ENCODE measurements at places on chromosomes 12 and 14.
A peak's percentile ranks its signal among the peaks of the same experiment; 100 is the strongest.

- no peak for DNase-seq
Observed at GRCh38 chr12:72075401-72075800, 136.8 kb downstream of the TPH2 start.

GRCh38 chr12:26721800-26722199 lies 111.2 kb downstream of the ITPR2 start:
- DNase-seq = peak; percentile 29

GRCh38 chr12:30719060-30719459 lies 23.4 kb upstream of the IPO8 start:
- DNase-seq = peak; percentile 88

- no peak for DNase-seq
Observed at GRCh38 chr14:20743556-20743955, 2.1 kb upstream of the EDDM3A start.

- no peak for DNase-seq
Observed at GRCh38 chr12:51019927-51020326, 6.3 kb downstream of the SLC11A2 start.
